ENCODE measurements at places on chromosomes 4 and X.

DNA sequence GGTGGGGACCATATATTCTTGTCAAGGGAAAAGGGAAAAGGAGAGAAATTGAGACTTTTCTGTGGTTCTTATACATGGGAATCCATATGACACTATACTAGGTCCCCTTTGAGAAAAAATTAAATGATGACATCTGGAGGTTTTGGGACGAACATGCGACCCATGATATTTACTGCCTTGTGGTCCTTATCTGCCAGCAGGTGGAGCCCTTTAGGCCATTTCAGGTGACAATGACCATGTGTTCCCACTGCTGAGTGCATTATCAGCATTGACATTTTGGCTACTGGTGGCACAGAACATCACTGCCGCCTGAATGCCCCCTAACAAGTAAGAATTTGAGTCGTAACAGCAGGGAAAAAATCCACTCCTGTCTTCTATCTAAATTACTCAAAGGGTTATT, 843.4 kb downstream of the FSTL5 start:
- peak; percentile 4 for DNase-seq

DNA sequence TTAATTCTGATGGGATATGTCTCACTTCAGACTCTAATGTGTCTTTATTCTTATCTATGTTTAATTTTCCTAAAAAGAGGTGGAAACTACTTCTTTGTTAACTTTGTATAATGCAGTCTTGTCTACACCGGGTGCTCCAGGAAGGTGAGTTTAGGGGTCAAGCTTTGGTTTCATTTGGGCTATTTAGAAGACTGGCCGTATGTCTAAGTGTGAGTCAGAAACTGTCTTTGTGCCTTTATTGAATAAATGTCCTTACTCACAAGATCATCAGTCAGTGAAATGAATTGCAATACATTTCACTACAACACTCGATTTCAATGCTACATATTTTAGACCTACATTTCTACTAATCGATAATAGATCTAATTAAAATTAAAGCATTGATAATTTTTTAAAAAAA, 56.2 kb downstream of the PROM1 start:
- no peak for DNase-seq

DNA sequence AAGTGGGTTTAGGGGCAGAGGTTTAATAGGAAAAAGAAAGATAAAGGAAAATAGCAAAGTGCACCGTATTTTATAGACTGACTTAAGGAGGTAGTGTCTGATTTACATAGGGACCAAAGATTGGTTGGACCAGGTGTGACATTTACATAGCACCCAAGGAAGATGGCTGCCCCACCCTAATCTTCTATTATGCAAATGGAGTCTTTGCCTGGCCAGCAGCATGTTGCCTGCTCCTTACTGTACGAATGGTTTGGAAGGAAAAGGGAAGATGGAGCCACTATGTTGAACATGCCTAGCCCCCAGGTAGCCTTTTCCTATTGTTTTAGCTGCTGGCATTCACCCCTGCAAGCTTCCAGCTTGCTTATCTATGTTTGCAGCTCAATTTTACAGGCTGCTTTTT, 146.2 kb upstream of the PDE5A start:
- no peak for DNase-seq

GRCh38 chrX:114924856-114925255, 92.6 kb downstream of the IL13RA2 start:
- no peak for DNase-seq

GRCh38 chr4:130077275-130077674, 981.3 kb downstream of the C4orf33 start:
- no peak for DNase-seq

DNA sequence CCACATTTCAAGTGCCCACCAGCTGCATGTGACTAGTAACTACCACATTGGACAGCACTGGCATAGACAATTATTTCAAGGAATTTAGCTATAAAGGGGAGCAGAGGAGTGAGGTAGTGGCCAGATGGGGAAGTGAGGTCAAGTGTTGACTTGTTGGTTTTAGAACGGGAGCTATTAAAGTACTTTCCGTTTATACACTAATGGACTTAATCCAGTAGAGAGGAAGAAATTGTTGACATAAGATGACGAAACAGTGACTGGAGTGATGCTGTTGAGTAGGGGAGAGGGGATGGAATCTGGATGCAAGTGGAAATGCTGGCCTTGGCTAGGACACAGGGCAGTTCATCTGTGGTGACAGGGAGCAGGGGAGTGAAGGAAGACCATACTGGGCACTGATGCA, 154.4 kb downstream of the AMMECR1 start:
- peak; percentile 13 for DNase-seq

DNA sequence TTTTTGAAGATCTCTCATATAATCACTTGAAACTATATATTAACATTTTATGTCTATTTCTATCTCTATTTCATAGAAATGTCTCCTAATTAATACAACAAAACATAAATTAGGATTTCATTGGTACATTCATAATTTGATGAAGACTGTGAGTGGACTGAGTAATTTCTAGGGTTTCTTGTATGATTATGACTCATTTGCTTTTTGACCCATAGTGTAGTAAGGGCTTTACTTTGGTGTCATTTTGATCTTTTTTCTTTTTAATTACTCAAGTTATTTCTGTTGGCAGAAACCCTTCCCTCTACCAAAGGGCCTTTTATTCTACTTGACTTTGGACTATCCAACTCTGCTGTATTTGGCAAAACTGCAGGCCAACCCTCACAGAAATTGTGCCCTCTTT, 207.9 kb upstream of the MAGEB16 start:
- DNase-seq, result no peak

- no peak for DNase-seq
These were observed 483.8 kb downstream of the AFF2 start for GRCh38 chrX:148984238-148984637.

DNA sequence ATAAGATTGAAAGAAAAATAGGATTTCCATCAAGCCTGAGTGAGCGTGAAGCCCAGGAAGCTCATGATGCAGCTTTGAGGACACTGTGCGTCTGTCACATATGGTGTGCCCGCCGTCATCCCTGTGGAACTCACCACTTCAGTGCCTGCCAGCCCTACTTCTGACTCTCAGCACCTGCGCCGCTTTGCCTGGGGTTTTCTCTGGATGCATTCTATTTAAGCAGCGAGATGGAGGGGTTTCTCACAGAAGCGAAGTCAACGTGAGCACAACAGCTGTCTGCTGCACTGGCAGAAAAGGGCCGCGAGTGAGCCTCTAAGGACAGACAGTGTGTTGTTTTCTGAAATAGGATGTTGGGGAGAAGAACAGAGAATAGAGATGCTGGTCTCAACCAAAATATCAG, 6.2 kb upstream of the TMEM128 start:
- no peak for DNase-seq

GRCh38 chr4:62952366-62952765, 1456.9 kb downstream of the TECRL start:
- no peak for DNase-seq

DNA sequence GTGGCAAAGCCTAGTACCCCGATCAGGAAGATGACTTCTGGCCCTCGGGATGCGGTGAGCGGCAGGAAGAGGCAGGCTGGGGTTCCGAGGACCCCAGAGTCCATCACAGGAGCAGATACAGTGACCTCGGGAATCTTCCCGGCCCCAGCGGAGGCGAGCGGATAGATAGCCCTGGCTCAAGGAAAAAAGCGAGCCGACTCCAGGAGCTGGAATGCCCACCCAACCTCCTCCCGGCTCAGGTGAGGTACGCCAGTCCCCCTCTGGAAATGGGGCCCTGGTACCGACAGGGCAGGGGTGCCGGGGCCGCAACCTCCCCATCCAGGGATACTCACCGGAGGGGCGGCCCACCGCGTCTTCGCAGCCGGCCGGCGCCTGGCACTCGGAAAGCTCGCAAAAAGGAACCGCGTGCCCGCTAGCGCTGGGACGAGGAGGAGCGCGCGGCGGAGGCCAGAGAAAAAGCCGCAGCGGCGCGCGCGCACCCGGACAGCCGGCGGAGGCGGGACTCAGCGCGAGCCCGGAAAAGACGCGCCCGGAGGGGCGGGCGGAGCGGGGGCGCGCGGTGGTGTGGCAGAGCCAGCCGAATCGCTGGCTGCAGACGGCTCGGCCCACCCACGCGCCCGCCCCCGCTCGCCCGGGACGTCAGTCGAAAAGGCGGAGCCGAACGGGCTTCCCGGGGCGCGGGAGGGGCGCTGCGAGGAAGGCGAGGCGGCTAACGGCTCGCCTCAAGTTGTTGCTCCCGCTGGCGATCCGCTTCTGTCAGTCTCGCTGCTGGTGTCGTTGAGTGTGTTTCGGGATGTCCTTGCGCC, at the start of gene ACSL4:
TSS of gene ACSL4 (minus strand) at position 451 of the 806 bp plus-strand sequence. CDS start 49,894 bp downstream, outside the sequence.
- DNase-seq, result peak; percentile 74

GRCh38 chr4:133668061-133668851, 519.2 kb downstream of the PCDH10 start:
- no peak for DNase-seq

GRCh38 chrX:71181558-71181909, 36.9 kb downstream of the NLGN3 start:
- peak; percentile 51 for DNase-seq

- no peak for DNase-seq
These were observed 133.8 kb upstream of the ANKRD50 start for GRCh38 chr4:124846306-124846705.

DNA sequence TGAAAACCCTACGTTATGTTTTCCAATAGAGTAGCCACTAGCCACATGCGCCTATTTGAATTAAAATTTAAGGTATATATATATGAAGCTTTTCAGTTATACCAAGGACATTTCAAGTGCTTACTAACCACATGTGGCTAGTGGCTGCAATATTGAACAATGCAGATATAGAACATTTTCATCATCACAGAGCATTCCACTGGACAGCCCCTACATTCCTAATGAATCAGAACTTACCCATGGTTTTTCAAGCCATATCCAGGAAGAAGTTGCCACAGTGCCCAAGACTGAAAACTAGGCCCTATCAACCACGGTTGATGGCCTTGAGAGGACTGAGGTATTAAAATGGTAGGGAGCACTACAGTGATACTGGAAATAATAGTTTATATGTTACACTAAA, 29.7 kb downstream of the NEK1 start:
- DNase-seq, result no peak

DNA sequence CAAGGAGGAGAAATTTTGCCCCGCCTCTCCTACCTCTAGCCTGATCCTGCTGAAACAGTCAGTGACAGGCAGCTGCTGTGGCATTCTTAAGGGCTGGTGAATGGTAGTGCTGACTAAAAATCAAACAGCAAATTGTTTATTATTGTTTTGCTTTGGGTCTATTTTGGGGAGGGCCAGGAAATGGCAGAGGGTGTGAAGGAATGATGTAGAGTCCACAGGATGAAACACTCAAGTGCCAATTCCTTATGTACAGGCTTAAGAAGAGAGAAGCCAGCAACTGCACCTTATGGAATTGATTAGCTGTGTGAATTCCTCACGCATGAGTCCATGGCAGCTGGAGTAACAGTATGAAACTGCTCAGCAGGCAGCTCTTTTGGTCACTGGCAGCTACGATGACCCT, 39.7 kb downstream of the VEGFC start:
- no peak for DNase-seq

DNA sequence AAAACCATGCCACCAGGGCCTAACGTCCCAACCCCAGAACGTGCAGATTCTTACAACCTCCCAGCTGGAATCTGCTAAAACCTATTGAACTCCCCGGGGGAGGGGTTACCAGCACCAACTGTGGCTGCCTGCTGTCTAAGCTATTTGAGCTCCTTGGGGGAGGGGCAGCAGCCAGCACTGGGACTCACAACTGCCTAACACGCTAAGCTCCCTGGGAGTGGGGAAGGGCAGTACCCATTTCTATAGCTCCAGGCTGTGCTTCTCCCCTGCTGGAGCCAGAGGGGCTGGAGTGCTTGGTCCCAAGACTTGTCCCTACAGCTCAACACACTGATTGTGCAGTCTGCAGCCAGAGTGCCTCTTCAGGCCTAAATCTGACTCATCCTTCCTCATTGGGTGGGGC, 459.8 kb upstream of the FGF16 start:
- no peak for DNase-seq

DNA sequence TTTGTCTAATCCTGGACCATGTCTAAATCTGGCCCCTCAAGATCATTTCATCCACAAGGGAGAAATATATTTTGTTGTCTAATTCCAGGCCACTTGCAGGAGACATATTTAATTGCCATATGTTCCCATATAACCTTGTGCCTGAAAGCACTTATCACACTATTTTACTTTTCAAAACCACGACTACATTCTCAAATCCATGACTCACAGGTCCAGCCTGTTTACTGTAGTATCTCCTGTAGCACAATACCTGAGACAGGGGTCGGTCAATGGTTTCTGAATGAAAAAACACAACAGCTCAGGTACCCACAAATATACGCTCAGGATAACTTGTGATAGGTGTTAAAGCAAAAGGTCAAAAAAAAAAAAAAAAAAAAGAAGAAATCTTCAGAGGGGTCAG, 60.9 kb downstream of the SEC24D start:
- DNase-seq, result no peak

- peak; percentile 98 for DNase-seq
These were observed 57.3 kb upstream of the AP1S2 start for GRCh38 chrX:15911734-15912550.

- no peak for DNase-seq
These were observed 46.7 kb downstream of the IGFBP7 start for GRCh38 chr4:57063518-57063917.

- DNase-seq, result no peak
These were observed 102.6 kb downstream of the UNC5C start for GRCh38 chr4:95446173-95446572.

DNA sequence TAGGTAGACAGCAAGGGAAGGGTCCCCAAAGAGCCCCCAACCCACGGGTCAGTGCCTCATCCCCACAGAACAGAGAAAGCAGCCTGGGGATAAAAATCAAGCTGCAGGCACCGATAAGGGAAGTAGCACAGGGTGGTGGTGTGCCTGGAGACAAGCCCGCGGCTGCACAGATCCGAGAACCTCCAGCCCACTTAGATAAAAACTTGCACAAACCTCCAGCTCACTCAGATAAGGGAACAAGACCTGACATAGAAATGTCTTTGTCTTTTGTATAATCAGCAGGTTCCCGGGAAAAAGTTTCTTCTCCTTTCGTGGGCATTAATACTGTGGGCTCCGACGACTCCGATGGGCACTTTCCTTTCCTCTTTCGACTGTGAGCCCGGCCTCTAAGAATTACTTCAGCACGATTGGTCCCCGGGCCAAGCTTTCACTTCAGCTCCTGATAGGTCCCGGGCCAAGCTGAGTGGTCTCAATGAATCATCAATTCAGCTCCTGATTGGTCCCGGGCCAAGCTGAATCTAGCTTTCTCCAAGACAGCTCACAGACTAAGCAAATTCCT, 32.4 kb downstream of the PRDX4 start:
- DNase-seq, result peak; percentile 86

GRCh38 chr4:43339435-43339834, 446.9 kb downstream of the GRXCR1 start:
- no peak for DNase-seq

GRCh38 chr4:153649572-153649991, 34.5 kb upstream of the TLR2 start:
- DNase-seq, result peak; percentile 23

- DNase-seq, result no peak
These were observed 648 bp downstream of the GRK4 start for GRCh38 chr4:2963966-2964471.

DNA sequence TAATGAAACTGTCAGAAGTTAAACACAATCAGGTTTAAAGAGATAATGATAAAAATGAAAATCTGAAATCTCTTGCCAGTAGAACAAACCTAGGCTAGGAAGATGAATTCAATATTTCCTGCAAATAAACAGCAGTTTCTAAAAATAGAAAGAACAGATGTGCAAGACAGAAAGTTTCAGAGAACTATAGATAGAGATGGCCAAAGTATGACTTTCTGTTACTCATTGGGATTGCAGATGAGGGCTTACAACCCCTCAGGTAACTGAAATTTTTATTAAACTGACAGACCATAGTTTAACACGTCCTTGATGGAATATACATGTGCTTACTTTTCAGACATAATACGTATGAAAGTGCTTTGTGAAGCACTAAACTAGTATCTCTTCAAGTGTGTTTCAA, 82.3 kb upstream of the PPARGC1A start:
- no peak for DNase-seq

- DNase-seq, result peak; percentile 72
These were observed 313.8 kb downstream of the CAMK2D start for GRCh38 chr4:113447769-113448168.
